ENCODE measurements at places on chromosomes 2 and 18.
A peak's percentile ranks its signal among the peaks of the same experiment; 100 is the strongest.

GRCh38 chr2:62145478-62146100 lies 50.3 kb upstream of the B3GNT2 start:
- no peak for DNase-seq

- no peak for DNase-seq
Measured at GRCh38 chr18:11653521-11653920, 35.5 kb upstream of the GNAL start.

GRCh38 chr2:100174026-100174431 lies 31.6 kb upstream of the AFF3 start:
- no peak for DNase-seq

DNA sequence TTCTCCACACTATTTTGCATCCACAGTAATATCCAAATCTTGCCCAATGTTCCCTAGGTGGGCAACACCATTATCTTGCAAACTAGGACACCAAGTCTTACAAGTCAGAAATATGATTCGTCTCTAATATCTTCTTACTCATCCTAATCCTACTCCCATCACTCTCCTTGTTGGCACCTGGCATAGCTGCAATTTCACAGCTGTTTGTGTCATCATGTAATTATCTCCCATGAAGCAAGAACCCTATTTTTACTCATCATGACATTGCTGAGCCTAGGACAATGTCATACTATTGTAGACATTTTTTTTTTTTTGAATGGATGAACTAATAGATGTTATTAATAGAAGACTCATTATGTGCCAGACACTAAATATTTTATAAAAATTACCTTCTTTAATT lies 91.3 kb upstream of the CCDC141 start:
- DNase-seq: no peak

DNA sequence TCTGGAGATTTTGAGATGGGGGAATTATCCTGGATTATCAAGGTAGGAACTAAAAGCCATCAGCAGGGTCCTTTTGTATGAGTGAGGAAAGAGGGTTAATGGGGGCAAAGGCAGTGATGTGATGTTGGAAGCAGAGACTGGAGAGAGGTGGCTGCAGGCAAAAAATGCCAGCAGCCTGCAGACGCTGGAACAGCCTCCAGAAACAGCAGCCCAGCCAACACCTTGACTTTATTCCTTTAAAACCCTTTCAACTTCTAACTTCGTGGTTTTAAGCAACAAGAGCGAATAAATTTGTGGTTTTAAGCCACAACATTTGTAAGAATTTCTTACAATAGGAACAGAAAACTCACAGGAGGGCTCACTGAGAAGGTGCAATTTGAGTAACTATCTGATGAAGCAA lies 523.1 kb upstream of the HS6ST1 start:
- no peak for DNase-seq

GRCh38 chr2:197239434-197239833 lies 71.1 kb downstream of the ANKRD44 start:
- no peak for DNase-seq

DNA sequence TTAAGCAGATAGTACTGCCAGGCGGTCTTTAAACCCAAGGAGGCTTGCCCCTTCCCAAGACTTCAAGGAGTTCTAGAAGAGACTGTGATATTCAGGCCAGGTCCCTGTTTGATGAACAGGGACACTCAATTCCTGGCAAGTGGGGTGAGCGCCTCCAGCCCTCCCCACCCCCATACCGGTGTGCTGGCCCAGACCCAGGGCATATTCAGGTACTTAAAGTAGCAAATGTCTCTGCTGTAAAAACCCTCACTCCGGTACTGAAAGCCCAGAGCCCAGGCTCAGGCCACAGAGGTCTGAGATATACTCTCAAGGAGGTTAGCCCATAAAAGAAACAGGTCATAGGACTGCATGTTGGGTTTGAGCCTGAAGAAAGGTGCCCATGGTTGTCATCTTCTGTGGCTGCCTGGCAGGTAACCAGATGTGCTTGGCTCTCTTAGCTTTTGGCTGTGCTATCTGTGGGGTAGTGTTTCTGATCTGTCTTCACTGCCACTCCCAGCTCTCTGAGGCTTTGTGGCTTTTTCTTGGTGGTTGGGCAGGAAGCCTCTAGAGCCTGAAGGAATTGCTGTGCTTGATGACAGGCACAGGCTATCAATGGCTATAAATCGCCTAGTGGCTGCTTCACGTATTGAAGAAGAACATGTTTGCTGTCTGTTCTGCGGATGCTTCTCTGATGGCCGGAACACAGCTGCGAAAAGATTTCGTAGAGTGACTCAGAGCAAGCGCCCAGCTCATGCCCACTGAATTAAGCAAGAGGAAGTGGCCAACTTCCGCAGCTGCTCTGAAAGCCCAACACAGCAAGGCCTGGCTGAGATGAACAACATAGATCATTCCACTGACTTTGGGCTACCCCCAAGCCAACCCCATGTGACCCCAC lies 63.3 kb upstream of the ALPP start:
- peak; percentile 43 for DNase-seq

- DNase-seq: no peak
Measured at GRCh38 chr2:155026651-155027174, 328.2 kb downstream of the KCNJ3 start.

All from nucleus accumbens (tissue), 56 donors.